Stimulated activated CD8-positive, alpha-beta memory T cell treated with anti-CD3 and anti-CD28 coated beads, Interleukin-7, amount 100 ng/mL, for 48 hours (primary cell): ENCODE measurements at places on chromosomes 12 and 14.

DNA sequence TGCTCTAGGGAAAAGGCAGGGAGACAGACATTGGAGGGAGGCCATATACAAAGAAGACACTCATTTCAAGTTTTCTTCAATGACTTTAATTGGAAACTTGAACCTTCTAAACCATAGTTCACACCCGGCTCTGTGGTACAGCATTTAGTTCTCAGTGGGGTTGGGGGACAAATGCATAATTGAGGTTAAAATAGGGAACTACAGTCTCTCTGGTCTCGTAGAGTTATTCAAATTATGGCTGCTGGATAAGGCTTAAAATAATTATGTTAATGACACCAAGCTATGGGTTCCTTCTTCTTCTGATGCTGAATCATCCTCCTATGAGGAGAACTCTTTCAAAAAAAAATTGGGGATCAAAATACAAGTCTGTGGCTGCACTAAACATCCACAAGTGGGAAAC is 3.8 kb upstream of the RPAP3 start:
- DNase-seq, result no peak

DNA sequence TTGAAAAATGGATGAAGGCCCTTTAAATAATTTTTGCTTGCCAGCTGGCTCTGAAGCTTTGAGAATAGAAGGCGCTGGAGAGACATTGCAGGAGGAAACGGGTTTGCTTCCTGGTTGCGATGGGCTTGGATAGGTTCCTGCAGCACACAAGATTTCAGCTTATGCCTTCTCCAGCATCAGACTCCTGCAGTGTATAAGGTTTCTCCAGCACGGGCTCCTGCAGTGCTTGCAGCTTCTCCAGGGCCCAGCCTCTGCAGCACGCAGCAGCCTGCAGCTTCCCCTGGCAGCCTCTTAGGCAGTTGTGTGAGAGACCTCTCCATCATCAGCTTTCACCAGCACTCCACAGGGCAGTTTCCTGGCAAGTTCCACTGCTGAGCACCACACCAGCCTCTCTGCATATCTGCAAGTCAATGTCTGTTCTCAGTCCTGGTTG is 78.7 kb upstream of the ZDHHC17 start:
- DNase-seq, result no peak

DNA sequence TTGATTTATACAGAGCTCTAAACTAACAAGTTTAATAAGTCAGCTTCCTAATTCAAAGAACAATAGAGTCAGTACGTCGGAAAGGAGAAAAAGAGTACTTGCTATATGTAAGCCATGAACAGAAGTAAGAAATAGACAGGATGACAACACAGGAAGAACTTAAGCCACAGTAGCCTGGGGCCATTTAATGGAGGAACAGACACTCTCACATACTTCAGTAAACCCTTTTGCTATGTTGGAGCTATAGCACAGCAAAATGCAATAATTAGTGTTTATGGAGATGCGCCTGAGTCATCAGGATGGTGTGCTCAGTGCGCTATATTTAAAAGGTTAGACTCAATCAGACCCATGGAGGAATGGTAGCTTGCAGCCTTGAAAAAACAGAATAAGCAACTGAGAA is 61.0 kb downstream of the SRGAP1 start:
- no peak for DNase-seq

DNA sequence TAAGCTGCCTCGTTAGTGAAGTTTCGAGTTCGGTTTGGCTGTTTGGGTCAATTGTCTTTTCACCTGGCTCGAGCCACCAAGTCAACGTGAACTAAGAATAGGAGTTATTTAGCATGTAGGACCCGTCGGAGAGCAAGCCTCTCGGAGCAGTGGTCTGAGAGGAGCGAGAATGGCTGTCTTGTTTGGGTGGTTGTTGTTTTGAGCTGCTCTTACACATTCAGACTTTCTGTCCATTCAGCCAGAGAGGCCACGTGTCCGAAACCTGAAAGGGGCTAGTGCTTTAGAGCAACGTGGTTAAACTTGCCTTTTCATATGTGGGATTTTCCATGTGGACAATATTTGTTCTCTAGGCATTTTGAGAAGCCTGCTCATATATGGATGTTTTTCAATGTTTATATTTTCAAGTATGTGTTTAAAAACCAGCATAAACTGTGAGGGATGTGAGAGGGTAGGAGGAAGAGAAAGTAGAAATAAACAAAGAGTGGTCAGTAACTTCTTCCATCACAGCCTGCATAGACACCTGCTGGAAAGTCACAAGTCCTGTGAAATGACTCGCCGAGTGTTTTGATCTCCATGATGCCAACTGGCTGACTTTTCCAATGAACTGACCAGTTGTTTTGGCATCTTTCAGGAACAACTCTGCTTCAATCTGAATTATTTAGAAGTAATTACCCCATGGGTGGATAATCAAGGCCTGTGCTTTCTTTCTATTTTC is 221.0 kb downstream of the ASCL1 start:
- no peak for DNase-seq

- no peak for DNase-seq
Measured at GRCh38 chr12:87804386-87804785, 224.8 kb downstream of the C12orf50 start.

- DNase-seq, result no peak
Measured at GRCh38 chr12:93738199-93739058, 61.3 kb downstream of the CRADD start.

DNA sequence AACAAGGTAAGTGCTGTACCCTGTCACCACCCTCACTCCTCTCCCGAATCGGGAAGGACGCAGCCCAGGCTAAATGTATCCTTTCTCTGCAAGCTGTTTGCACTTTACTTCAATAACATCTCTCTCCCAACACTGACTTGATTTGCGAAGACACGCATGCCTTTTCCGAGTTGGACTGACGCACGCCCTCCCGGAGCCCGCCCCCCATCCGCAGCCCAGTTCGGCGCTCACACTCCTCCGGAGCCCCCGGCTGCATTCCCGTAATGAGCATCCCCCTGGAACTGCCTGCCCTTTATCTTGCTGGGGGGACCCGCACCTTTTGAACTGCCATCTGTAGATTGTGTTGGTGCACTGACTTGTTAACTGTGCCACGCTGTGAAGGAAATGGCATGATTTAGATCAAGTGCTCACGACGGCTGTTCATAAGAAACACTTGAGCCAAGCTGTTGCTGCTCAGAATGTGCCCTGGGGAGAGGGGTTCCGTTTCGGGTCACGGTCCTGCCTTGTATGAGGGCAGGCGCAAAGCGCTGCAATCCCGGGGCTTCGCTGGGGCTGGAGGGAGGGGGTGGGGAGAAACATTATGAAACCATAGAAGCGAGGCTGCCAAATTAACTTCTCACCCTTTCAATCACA is 176.6 kb upstream of the CDKN3 start:
- DNase-seq, result no peak

- no peak for DNase-seq
Measured at GRCh38 chr12:49867570-49868341, 24.9 kb upstream of the BCDIN3D start.

- DNase-seq, result no peak
Measured at GRCh38 chr12:80837342-80837978, 100.3 kb downstream of the LIN7A start.

DNA sequence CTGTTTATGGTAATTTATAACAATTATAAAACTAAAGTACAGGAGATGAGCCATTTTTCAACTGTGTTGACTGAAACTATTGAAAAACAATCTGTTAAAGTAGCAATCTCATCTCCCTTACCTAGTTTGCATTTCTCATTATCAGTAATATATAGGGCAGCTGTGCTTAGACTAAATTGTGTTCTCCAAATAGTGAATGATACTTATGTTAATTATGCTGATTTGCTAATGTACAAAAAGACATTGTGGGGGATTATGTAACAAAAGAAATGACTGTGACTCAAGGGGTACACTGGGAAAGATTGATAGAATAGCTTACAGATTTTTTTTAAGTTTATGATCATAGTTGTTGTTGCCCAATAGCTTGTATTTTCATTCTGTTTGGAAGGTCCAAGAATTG is 207.7 kb downstream of the FUT8 start:
- no peak for DNase-seq

GRCh38 chr12:132622437-132623071 is 4.0 kb downstream of the P2RX2 start:
- DNase-seq, result no peak

GRCh38 chr14:58793131-58793740 is 155.5 kb downstream of the DACT1 start:
- no peak for DNase-seq

DNA sequence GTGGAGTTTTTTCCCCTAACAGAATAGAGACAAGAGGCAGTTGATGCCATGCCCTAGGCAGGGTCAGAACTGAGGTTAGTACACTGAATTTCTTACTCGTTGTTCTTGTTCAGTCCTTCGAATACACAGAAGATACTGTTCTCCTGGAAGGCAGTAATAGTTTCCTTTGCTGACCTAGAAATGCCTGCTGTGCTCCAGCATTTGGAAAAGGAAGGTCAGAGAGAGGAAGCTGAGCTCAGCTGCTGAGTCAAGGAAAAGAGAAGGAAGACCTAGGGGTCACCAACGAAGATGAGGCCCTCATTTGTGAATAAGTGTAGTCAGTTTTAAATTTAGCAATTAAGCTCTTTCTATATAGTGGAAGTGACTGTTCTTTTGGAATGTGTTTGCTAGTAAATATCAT is 100.1 kb downstream of the CRADD start:
- no peak for DNase-seq

DNA sequence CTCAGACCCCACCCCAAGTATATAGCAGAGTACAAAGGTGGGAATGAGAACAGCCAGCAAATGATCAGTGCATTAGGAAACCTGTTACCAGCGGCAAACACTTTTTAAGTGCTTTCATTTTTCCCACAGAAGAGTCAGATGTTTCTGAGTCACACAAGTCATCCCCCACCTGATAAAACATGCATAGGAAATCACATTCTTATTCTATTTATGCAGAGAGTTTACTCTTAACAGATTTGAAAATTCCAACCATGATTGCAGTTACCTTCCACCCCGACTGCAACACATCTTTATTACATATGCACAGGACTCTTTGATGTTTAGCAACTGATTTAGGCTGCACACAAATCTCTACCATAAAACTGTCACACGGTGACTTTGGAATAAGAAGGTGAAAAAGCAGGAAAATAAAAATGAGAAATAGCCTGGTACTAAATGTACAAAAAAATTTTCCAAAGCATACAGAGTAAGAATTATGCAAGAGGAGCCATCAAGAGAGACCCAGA is 236.4 kb downstream of the PAWR start:
- no peak for DNase-seq

- no peak for DNase-seq
Measured at GRCh38 chr12:57868221-57868620, 21.7 kb upstream of the CTDSP2 start.

DNA sequence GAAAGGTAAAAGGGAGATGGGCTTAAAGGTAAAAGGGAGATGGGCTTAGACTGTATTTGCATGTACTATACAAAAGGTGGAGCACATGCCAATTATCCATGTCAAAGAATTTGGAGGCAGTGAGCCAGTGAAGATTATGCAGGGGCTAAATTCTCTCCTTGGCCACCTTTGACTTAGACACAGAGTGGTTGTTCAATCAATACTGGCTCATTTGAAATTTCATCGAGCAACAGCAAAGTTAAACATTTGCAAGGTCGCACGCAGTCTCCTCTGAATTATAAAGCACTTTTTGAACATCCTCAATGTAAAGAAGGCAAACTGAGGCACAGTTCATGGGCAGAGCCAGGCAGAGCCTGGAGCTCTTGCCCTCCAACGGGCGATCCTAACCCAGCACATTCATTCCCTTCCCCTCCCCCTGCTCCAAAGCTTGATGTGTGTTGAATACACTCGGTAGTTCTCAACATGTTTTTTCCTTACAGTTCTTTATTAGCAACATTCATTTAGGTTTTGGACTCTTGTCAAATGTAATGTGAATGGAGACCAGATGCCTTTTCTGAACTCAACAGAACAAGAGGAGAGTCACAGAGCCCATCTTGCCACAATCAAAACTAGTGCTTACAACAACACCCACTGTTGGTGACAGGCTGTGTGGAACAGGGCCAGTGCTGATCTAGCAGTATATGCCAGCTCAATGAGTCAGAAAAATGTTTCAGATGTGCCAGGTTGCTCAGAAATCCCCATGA is 169.7 kb upstream of the G2E3 start:
- DNase-seq, result no peak

DNA sequence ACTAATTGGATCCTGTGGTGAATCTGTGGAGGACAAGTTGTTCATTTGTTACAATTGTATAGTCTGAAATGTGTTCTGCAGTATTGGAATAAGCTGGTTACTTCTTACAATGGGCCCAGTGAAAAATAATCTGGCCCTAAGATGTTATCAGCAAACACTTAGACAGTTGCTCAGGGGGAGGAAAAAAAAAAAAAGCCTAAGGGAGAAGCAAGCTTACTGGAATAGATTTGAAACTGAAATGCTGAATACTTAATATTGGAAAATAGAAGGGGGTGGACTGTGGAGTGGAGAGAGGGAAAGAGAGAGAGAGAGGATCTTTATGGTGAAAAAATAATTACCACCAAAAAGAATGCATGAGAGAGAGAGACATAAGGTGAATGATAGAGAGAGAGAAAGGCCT is 4.0 kb downstream of the FOXG1 start:
- no peak for DNase-seq

DNA sequence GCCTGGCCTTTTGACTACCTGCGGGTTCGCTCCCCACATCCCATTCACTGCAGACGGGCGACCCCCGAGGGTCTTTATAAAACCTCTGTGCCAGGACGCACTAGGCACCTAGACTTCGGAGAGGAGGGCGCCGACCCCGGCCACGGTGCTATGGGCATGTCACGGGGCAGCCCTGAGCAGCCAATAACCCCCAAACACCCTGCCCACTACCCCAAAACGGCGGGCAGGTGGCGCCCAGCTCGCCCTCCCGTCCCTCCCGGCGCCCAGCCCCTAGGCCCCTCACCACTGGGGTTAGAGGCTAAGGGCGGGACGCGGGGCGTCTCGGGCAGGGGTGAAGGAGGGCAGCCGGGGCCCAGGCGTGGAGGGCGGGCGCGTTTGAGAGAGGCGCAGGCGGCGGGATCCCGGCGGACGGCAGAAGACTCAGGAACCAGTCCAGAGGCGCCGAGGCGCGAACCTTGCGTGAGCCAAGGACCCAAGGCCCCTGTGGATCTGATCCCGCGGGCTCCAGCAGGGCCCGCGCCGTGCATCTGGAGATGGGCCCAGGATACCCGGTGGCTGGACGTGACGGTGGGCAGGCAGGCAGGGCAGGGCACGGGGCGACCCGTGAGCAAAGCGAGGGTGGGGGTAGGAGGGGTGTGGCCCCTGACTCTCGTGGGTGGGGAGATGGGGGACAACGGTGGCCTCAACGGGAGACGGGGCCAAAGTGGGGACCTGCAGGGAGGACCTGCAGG is 11.1 kb downstream of the KRT85 start:
- DNase-seq, result no peak

DNA sequence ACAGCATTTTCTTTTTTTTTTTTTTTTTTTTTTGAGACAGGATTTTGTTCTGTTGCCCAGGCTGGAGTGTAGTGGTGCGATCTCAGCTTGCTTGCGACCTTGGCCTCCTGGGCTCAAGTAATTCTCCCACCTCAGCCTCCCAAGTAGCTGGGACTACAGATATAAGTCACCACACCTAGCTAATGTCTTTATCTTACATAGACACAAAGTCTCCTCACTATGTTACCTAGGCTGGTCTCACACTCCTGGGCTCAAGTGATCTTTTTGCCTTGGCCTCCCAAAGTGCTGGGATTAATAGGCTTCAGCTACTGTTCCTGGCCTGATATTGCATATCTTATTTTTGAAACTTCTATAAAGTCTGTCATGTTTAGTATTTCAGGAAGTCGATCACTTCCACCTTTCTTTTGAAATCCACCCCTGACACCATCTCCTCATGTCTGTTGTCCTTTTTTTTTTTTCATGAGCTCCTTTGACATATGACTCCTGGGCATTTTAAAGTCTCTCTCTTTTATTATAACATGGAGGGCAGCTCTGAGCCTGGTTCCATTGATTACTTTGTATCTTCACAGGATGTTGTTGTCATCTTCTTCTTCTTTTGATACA is 5.9 kb upstream of the A2ML1 start:
- DNase-seq, result no peak

- DNase-seq, result no peak
Measured at GRCh38 chr14:97074856-97075255, 277.7 kb downstream of the VRK1 start.
